Stimulated activated CD8-positive, alpha-beta memory T cell treated with anti-CD3 and anti-CD28 coated beads, Interleukin-4, amount 100 ng/mL, for 1 hour (primary cell): ENCODE measurements at places on chromosomes 5 and 9.

DNA sequence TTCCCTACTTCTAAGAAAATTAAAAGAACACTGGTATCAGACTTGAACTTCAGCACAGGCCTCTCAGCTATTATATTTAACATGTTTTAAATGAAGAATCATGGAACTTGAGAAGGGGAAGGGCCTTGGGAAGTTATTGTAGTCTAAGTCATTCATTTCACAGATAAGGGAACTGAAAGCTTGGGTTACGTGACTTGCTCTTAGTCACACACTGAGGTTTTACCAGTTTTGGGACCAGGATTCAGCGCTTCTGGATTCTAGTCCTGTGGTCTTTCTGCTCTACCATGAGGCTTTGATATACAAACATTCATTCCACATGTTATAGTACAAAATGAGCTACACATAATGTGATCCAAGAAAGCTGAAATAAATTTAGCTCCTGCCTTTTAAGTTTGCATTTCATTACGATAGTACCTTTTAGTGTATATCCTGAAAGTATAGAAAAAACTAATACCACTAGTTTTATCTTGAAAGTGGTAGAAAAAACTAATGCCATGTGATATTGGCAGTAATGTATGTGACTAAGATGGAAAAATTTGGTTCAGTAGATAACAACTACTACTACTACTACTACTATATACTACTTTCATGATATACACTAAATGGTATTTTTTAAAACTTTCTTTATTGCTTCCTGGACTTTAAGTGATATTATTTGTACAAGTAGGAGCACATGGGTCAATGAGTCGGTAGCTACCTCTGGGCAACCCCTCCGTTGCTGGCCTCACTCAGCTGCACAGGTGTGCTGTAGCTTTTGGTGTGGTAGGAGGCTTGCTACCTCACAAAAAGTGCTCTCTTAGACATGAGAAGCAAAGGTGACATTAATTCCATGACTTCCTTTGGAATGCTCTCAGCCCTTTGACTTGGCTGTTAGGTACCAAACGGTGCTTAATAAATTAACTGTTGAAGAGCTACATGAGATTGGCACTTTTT, 40.7 kb downstream of the F2RL2 start:
- no peak for DNase-seq

DNA sequence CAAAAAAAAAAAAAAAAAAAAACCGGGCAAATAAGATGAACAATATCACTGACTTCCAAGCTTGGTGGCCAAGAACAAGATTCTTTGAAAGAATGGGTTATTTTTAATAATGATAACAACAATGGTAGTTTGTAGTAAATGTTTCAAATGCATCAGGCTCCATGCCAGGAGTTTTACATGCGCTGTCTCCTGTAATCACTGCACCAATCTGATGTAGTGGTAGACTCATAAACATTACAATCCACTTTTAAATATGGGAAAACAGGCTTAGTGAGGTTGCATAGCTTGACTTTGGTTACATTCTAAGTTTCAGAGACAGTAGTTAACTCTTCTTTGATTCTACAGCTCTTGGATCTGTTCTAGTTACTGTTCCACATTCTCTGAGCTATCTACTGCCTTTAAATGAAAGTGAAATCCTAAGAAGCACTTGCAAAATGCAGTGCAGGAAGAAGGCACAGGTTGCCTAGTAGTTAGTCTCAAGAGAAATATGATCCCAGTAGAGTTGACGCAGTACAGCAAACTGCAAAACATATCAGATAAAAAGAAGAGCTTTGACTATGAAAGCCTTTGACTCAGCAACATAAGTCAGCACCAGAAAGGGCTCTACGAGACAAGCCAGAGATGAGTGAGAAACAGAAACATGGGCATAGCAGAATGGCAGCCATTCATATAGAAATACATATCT, 62.1 kb downstream of the PDE4D start:
- DNase-seq: no peak

DNA sequence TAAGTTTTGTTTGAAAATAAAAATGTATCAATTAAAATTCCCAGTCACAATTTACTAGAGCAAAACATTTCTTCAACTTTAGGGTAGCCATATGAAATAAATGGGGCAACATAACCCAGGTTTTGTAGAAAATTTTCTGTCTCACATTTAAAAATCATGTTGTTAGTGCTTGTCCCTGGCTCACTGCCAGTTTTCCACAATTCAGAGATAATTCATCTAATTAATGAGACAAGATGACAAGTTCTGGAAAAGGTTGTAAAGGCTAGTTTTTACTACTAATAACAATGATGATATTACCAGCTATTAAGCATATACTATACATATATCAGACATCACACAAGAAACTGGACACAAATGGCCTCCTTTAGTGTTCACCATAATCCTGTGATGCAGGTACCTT, 45.9 kb downstream of the MEGF9 start:
- no peak for DNase-seq

DNA sequence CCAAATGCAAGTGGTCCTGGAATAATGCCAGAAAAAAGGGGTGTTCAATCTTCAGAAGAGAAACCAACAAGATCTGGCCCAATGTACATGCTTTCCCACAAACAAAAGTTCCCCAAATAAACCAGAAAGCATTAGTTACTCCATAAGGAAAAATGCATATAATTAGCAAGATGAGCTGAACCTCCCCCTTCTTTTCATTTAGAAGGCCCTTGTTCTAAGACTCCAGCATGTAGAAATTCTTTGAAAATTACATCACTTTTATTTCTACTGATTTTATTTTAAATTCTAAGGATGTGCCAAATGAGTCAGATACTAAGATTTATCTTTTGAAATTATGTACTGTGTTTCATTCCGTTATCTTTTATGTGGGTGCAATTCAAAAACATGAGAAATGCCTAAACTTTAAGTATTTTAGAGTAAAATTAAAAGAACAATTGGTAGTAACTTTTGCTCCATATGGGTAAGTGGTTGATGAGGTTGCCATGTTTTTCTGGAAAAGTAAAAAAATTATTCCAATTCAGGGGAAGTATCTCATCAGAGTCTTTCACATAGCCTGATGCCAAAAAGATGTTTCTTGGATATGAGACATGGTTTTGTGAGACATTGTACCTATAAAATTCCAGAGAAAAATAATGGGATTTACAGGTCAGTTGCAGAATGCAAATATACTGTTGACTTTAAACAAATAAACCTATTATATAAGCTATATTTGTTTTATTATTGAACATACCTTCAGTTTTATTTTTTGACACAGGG, 106.5 kb upstream of the CCDC112 start:
- DNase-seq: no peak

DNA sequence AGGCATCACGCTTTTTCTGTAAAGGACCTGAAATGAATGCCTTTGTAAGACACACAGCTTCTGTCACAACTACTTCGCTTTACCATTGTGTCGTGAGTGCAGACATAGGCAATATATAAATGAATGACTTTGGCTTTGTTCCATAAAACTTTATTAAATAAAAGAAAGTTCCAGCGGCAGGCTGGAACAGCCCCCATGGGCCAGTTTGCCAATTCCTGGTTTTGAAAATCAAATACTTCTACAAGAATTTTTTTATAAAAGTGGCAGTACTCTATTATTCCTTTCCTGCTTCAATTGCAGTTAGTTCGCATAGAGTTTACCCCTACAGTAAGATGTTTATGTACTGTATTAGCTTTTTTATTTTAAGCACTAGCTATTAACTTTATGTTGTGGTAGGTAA, 53.7 kb downstream of the SRFBP1 start:
- no peak for DNase-seq

DNA sequence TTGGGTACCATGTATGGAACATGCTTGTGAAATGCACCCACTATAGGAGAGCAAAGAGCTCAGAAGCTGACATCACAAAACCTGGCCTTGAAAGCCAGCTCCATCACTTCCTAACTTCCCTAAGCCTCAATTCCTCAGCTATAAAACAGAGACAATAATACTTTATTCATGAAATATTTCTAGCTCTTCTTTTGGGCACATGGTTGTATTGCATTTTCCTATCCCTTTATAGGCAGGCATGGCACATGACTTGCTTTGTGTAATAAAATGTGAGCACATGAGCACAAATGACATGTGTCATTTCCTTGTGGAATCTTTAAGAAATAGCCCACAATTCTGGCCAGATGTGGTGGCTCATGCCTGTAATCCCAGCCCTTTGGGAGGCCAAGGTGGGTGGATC, 18.5 kb downstream of the ZNF366 start:
- no peak for DNase-seq

DNA sequence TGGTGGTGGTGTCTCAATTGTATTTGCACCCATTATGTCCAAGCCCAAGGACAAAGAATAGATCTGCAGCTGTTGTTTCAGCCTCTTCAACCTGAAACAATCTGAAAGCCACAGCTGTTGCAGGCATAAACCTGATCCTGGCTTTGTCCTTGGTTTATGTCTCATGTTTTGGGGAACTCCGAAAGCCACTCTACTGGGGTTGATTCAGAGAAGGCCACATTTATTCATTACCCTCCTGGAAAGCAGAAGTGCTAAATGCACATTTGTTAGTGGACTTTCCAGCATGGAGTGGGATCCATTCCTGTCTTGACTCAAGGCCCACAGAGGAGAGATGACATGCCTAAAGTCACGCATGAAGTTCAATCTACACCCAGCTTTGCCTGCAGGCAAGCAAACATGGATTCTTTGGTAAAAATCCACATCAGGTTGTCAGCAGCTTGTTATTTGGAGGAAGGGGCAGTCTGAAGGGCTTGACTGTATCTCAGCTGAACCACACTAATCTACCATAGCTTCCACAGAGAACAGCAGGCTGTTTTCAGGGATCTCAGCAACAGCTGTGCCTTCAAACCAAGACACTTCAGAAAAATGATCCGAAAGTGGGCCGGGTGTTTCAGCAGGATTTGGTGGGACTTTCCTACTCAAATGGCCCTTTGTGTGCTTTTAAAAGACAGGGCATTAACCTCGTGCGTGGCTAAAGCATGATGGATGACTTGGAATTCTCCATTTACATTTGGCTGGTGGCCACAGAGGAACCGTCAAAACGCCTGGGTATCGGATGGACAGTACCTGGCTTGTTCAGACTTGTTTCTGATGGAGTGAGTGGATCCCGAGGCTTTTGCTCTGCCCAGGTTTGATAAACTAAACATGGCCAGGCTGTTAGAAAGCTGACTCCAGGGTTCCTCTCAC, 36.2 kb upstream of the ADAM19 start:
- no peak for DNase-seq

DNA sequence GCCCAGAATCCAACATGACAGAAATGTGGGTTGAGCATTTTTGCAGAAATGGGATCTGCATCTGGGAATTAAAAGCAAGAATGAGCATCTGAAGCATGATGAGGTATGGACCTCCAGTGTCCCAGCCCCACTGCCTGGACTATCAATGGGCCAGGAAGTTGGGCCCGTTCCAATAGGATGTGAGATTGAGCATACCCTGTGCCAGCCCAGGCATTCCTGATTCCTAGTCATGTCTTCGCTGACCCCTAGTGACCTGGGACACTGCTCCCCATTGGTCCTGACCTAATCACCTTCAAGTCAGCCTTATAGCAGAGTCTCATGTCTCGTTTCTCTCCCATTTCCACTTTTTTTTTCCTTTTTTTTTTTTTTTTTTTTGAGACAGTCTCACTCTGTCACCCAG, 197.4 kb upstream of the IRX2 start:
- DNase-seq: no peak

DNA sequence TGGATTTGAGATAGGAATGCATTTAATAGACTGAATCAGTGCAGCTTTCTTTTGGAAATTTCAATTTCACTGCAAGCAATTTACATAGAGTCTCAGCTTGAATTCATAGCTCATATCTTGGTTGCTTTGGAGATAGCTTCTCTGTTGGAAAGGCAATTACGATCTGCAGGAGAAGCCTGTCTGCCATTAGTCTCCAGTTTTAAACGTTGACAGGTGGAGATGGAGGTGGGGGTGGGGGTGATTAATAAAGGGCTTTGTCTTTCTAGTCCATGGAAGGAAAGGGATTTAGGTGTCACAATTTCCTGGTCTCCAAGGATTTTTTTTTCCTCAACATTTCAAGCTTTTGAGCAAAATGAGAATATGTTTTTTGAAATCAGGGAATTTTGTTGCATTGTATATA, 184.7 kb downstream of the CARTPT start:
- no peak for DNase-seq

DNA sequence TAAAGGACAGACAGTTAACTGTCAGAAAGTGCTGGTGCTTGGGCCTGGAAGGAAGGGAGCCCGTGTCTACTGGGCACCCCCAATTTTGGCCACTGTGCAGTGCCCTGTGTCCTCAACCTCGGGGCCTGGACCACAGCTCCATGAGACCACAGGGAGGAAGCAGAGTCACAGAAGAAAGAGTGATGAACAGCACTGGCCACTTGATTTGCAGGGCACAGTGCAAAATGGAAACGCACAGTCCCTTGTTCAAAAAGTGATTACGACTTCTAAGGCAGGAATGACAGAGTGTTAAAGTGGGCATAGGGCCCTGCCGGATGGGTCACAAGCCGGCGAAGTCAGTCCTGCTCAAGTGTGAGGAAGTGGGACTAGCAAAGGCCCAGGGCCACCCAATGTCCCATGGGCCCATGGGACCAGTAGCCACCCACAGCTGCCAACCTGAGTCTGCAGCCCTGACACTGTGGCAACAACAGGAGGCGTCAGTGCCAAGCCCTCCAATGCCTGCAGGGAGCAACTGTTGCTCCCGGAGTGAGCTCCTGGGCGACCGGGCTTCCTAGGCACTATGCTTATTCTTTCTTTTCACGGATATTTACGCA, 85.4 kb downstream of the ADAMTS2 start:
- DNase-seq: no peak

GRCh38 chr9:34589636-34590380, at the start of gene CNTFR:
CNTFR (minus strand) TSS chr9:34589724; CDS start chr9:34568981, 20,743 bp downstream.
- DNase-seq: no peak

GRCh38 chr9:69060766-69061165, 25.2 kb downstream of the FXN start:
- DNase-seq: no peak

DNA sequence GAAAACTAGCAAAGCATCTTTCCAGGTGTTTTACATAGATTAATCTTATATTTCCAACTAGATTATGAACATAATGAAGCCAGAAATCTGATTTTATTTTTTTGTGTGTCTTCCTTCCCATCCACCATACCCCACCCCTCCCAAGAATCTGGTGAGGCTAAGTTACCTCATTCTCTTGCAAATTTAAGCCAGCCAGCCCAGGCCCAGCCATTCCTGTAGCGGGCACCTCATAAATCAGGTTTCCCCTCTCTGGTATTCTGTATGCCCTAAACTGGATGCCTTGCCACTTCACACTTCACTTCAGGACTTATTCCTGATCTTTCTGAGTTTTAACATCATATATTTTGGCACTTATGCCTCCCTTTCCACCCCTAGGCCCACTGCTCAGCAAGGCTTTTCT, 21.8 kb downstream of the C9 start:
- no peak for DNase-seq

- DNase-seq: no peak
Measured at GRCh38 chr9:110933350-110934001, 104.8 kb downstream of the LPAR1 start.

GRCh38 chr9:97237951-97238889, 69.2 kb upstream of the CCDC180 start:
- DNase-seq: peak; percentile 50

- no peak for DNase-seq
Measured at GRCh38 chr9:113475992-113476391, 12.5 kb downstream of the RGS3 start.

- no peak for DNase-seq
Measured at GRCh38 chr9:133818444-133818843, 80.3 kb upstream of the SARDH start.
